WTC11 (cell line): ENCODE measurements at places on chromosomes 6 and 20.

- DNase-seq = no peak
These were observed 9.0 kb upstream of the RIPPLY2 start for GRCh38 chr6:83844170-83844569.

DNA sequence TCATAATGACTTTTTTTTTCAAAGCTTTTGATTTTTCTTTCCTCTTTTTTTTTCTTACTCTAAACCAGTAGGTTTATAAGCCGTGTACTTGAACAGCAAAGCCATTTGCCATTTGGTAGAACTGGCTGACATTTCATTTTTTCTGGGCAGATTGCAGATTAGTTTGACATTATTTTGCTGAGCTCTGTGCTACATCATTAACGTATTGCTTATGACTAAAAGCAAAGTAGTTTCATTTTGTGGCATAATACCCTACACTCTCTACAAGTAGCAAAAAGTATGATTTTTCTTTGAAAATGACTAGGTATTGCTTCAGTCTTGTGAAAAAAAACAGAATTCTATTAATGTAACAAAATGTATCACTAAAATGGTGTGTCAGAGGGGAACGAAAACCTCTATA, 141.3 kb downstream of the GRIK2 start:
- no peak for DNase-seq

DNA sequence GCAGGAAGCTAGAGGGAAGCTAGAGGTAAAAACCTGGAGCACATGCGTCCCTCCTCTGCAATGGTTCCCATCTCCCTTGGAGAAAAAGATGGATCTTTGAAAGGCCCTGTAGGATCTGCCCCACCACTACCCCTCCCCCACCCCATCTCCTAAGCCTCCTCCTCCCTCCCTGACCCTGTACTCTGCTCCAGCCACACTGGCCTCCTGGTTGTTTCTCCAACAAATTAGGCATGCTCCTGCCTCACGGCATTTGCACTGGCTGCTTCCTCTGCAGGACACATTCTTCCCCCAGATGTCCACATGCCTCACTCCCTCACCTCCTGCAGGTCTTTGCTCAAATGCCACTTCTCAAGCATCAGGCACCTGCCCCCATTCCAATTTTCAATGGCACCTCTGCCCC, 45.5 kb downstream of the UBE2V1 start:
- DNase-seq = no peak

- no peak for DNase-seq
These were observed 11.1 kb downstream of the TMEM200A start for GRCh38 chr6:130376936-130377335.

DNA sequence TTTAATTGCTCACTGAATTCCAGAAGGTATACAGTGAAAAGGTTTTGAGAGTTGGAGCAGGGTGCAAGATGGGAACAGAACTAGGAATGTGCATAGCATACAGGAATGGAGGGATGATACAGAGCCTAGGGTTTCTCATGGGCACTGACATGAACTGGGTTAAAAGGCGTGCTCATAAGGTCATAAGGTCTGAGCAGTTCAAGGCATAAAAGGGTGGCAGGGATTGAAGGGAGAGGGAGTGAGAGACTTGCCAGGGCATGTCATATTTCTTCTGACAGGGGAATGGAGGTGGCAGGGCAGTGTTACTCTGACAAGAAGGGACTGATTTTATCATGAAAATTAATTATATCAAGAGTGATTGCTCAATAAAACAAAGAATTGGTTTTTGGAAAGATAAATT, 4.7 kb downstream of the MLIP start:
- DNase-seq = no peak

DNA sequence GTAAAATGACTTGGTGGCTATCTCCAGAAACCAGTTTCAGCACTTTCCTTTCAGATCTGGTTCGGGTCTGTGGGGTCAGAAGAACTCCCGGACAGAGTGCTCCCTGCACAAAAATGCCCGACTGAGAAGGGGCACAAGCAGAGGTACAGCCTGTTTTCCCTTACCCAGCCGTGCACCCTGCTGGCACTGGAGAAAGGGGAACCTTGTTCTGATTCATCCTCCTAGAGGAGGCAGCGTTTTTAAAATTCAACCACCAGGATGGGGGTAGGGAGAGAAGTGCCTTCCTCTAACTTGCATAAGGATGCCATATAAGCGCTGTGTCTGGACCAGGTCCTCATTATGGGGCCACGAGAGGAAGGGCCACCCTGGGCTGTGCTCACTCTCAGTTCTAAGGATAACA, 17.6 kb downstream of the RIMS4 start:
- DNase-seq = no peak

DNA sequence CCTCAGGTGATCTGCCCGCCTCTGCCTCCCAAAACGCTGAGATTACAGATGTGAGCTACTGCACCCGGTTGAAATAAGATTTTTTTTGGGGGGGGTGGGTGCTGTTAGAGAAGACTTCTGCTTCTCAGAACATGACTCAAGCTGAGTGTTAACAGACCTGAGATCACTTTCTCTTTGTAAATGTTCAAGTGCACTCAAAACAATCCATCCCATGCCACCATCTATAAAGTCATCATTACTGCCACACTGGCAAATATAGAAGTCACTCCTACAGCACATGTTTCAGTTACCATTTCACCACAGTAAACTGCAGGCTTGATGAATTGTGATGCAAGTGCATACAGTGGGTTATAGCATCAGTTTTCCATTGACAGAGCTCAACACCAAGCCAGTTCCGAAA, 9.0 kb downstream of the VPS16 start:
- DNase-seq = no peak

DNA sequence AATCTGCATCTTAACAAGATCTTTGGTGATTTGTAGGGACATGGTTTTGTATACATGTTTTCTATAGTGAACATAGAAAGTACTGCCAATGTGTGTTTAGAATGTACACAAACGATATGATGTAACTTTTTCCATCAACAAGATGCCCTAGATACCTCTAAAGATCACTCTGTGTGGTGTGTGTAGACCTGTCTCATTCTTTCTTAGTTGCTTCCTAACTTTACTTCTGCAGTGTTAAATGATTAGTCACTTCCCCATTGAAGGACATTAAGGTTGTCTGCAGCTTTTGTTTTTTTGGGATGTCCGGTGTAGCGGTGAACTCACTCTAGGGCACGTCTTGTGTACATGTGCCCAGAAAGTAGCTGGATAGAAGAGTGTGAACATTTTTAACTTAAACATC, 35.9 kb downstream of the CDYL start:
- DNase-seq = no peak

DNA sequence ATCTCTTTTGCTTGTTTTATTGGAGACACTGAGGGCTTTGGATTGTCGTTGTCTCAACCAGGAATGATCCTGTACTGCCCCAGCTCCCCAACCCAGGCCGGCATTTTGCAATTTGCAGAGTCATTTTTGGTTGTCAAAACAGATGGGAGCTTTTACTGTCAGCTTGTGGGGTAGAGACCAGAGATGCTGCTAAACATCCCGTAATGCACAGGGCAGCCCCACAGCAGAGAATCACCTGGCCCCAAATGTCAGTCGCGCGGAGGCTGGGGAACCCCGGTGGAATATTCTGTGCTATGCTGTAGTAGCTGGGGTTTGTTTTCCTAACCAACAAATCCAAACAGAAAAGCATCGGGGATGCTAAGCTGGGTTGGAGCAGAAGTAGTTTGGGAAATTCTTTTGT, 99.7 kb downstream of the TSHZ2 start:
- no peak for DNase-seq

DNA sequence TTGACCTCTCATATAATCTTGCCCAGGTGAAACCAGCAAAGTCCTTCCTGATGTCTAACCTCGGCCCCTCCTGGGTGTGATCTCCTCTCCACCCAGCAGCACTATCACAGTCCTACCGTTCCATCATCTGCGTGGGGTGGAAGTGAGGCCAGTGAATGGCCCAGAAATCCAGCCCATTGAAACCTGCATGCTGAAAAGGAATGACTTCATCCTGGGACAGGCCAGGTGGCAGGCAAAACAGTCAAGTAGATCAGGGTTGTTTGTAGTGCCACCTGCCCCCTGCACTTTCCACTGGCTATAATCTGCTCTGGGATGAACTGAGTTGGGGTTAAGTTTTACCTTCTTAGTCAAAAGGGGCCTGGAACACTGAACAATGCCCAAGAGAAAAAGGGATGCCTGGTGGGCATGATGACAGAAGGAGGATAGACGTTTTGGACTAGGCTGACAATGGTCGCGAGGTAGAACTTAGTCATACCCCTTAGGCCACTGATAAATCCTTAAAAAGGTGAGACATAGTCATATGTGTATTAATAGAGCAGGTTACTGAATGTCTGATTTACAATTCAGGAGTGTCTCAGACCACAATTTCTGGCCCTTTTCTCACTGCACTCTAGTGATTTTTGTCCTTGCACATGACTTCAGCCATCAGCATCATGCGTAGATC, 8.1 kb upstream of the HSP90AB1 start:
- DNase-seq = no peak

DNA sequence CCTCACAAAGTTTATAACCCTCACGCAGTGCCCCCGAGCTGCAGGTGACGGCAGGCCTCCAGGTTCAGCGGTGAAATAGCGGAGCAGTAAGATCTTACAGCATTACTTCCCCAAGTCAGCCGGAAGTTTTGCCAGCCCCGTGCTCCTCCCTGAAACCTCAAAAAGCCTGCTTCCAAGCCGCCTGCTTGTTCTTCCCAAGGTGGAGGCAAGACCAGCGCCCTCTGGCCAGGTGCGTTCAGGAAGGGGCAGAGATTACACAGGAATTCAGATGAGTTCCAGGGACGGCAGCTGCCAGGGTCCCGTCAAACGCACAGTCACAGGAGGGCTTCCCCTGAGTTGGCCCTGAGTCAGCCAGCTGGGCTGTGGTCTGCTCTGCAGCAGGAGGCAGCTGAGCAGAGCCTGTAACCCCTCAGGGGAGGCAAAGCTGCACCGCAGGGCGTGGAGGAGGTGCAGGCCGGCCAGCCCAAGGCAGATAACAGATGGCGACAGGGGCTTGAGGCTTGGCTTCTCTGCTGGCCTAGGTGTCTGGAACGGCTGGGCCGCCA, 124.1 kb upstream of the RPS6KA2 start:
- peak; percentile 44 for DNase-seq

DNA sequence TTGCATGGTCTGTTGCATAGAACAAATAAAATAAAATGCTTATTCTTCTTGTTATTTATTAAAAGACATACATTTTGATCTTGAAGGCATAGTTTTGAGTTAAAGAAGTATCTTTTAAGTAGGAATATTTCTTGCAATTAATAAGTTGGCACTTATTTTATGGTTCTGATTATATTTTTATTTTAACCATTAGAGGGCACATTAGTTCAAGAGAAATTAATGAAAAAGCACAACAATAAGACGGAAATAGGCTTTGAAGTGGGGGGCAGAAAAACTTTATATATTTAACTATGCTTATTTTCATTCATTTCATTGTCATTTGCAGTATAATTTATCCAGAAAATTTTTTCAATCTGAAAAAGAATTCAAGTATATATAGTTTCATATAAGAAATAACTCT, 44.2 kb upstream of the MAP3K7 start:
- no peak for DNase-seq

- DNase-seq = no peak
These were observed 634.5 kb downstream of the PHF3 start for GRCh38 chr6:64270083-64270482.

- no peak for DNase-seq
These were observed 901.3 kb upstream of the CITED2 start for GRCh38 chr6:140275725-140276124.

DNA sequence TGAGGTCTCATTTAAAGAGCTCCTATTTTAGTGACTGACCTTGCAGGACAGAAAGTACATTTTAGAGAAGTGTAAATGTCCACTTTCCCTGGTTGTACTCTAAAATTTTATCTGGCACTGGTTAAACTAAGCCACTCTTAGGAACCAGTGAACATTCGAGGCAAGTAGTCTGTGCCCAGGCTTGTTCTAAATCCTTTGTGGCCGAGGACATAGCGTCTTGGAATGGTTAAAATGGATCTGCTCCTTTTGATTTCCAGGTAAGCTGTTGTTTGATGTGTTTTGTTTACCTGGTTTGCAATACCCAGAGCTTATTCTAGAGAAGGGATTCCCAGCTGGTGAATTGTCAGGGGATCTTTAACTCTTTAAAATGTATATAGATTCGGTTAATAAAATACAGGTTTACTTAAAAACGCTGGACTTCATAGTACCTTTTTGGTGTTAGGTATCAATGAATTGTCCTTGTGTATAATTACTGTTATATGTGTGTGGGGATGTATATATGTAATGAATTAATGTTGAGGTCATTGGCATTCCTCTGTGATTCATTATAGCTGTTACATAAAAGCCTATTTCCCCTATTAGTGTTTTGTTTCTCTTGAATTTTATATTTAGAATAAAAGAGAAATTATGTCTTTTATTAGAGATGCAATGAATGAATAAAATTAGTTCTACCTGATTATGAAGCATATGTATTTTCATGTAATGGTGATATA, 15.8 kb downstream of the SNX9 start:
- DNase-seq = no peak
